Cortex of kidney (tissue), 1 donor: ENCODE measurements at places on chromosomes 1 and 21.

- no peak for DNase-seq
Measured at GRCh38 chr1:119947468-119947867, 51.2 kb upstream of the ADAM30 start.

DNA sequence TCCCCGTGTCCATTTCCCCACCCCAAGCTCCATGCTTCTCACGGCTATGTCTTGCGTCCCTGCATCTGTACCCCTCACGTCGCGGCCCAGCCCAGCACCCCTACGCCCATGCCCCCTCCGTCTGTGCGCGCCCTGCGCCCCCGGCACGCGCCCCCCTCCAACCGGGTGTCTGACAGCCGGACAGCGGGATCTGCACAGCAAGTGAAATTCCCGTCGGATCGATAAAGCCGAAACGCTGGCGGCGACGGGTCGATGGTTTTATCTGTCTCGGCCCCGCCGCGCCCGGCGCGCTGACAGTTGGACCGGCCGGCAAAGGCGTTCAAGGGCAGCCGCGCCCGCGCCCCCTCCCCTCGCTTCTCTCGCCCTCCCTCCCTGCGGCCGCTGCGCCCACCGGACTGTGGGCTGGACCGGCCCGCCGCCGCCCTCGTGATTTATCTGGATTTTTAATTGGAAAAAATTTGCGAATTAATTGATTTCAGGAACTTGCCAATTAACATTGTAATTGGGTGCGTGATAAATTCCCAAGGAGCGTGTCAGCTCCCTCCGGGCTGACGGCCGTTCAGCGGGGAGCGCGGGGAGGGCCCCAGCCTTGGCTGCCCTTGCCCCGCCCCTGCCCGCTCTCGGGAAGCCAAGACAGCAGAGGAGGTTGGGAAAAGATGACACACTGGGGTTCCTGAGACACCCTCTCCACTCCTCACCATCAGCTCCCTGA lies 57.1 kb downstream of the TMEM53 start:
- DNase-seq: no peak

- DNase-seq: no peak
Measured at GRCh38 chr1:19081218-19081893, 124.9 kb upstream of the IFFO2 start.

GRCh38 chr1:192867180-192867579 lies 58.3 kb downstream of the RGS2 start:
- DNase-seq: no peak

DNA sequence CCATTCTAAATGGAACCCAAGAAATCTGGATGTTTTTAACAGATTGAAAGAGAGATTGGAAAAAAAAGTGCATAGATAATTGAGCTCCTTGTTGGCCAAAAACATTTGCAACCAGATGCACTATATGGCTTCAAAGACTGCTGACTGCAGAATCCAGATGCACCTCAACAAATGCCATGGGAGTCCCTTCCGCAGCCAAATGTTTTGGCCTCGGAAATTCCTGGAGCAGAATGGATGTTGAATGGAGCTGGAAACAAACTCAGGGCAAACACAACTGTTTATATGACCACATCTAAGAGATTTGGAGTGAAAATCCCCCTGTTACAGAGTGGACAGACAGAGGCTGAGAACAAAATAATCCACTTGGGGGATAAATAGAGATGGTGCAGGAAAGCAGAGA lies 285.0 kb upstream of the NFIA start:
- no peak for DNase-seq

- DNase-seq: no peak
Measured at GRCh38 chr1:17304151-17304825, 3.7 kb upstream of the PADI4 start.

DNA sequence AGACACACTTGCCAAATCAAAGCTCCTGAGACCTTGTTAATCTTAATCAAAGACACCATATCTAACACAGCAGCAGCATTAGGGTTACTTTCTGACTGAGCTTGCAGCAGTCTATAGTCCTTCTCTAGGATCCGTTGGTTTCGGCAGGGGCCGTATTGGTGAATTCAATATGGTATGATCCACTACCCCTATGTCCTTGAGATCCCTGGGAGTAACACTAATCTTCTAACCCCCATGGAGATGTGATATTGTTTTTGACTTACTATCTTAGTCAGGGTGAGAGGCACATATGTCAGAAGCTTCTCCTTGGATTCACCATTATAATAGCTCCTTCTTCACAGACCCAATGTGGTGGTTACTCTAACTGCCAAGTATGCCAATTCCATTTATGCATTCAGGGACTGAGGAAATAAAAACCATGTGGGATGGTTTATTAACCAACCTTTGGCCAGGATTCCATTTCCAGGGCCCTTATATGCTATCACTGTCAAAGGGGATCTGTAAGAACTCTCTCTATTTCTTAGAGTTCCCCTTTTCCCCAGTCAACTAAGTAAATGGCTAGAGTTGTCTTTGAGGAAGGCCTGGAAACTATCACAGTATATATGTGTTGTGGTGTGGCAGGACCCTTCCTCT lies 673.6 kb upstream of the USP24 start:
- DNase-seq: no peak

GRCh38 chr1:18926315-18927081 lies 24.1 kb upstream of the ALDH4A1 start:
- no peak for DNase-seq

DNA sequence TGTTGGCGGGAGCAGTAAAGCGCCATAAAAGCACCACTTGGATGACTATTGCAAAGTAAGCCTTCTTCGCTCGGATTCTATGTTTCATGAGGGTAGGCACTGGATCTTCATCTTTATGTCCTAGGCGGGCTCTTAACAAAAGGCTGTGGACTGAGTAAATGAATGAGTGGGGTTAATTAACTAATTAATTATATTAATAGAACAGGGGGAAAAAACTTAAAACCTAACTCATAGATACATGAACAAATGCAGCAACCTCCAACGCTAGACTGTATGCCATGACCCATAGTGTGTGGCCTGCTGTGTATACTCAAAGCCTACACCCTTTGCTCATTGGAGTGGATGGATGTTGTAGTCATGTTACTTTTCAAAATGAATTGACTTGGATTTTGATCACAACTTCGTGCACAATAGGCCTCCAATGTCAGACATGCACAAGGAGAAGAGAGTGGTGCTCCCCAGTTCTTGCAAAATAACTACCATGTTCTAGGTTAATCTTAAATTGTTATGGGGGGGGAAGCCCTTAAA lies 417 bp upstream of the GFI1 start:
- DNase-seq: no peak

DNA sequence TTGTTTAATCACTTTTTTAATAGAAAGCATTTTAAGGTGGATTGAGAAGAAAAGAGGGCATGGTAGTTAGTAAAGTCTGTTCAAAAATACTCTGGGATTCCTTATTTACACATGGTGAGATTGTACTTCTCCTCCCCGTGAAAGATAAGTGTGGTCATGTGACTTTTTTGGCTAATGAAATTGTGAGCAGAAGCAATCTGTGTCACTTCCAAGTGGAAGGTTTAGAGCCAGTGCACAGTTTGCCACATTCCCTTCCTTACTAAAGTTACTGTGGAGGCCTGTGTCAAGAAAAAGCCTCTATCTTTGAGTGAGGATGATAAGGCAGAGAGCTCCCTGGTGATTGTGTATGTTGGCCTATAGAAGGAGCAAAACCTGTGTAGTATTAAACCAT lies 471.3 kb downstream of the OMA1 start:
- DNase-seq: no peak

- DNase-seq: no peak
Measured at GRCh38 chr1:76993036-76993435, 125.8 kb downstream of the ST6GALNAC5 start.

DNA sequence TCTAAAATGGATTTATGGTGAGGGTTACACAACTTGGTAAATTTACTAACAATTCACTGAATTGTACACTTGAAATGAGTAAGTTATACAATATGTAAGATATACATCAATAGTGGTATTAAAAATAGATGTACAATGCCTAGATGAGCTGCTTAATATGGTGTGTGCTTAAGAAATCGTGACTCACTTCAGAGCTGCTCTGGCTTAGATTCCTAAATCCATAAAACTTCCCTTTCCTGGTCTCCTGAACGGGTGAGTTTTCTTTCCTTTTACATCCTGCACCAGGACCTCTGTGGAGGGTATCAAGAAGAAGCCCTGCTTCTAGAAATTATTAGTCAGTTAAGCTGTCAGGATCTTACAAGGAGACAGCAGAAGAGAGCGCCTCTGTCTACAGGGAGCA lies 30.4 kb downstream of the H3-3A start:
- no peak for DNase-seq

GRCh38 chr1:79896140-79896539 lies 889.6 kb upstream of the ADGRL4 start:
- no peak for DNase-seq

- no peak for DNase-seq
Measured at GRCh38 chr1:209554761-209555611, 28.5 kb upstream of the CAMK1G start.

DNA sequence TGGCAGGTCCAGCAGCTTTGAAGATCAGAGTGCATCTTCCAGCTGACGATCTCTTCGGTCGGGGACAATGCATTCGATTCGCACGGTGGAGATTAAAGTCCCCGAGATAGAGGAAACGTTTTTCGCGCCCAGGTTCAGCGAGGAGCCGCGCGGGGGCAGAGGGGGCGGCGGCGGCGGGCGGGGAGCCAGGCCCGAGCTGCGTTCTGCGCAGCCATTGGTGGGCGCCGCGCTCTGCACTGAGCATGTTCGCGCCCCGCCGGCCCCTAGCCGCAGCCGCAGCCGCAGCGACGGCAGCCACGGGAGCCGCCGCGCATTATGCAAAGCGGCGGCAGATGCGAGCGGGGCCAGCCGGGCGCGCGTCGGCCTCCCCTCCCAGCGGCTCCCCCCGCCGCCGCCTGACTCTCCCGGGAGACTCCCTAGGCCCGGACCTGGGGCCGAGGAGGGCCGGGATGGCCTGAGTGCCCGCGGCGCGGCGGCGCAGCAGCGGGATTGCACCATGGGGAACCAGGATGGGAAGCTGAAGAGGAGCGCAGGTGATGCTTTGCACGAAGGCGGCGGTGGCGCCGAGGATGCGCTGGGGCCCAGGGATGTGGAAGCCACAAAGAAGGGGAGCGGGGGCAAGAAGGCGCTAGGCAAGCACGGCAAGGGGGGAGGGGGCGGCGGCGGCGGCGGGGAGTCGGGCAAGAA lies at the start of gene FMN2:
TSS of gene FMN2 (plus strand) at position 270 of the 687 bp plus-strand sequence. CDS start at position 497, 227 bp downstream.
- no peak for DNase-seq

DNA sequence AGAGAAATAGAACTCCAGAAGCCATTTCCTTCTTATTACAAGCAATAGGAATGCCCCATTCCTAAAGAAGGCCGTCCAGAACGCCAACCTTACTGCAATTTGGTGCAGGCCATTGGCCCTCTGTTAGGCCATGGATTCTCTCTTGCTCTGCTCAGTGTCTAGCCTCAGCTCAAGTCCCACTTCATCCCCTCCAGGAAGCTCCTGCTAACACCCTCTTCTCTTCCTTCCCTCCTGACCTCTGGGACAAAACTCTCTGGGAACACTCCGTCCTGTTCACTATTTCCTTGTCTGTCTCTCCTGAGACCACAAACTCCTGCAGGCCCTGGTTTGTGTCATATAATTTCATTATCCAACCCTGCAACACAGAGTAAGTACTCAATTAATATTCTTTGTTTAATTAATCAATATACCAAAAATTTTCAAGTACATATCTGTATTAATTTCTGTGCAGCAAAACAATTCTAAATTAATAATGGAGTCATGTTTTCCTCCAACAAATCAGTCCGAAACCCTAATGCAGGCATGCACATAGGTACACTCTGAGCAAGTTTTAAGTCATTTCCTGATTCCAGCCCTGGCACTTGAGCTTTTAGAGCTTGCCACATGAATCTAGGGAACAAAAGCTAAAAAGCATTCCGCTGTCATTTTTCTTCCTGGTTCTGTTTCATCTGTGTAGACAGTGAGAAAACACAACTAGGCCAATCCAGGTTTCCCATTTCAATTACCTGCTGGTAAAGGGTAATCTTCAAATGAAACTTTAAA lies 245.3 kb downstream of the SETD4 start:
- no peak for DNase-seq

DNA sequence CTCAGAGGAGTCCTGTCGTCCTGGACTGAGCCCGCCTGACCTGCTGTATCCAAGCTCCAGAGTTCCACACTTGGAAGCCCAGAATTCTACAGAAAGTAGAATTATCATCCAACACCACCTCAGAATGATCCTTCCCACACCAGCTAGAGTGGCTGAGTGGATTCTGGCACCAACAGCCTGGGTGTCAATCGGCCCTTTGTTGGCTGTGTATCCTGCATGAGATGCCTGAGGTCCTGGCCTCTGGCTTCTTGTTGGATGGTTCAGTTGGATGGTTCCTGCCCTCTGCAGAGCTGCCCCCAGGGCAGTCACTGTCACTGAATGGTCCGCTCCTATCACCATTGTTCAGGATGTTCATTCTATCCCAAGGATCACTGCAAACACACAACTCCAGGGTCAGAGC lies 49.8 kb downstream of the PGBD5 start:
- no peak for DNase-seq

DNA sequence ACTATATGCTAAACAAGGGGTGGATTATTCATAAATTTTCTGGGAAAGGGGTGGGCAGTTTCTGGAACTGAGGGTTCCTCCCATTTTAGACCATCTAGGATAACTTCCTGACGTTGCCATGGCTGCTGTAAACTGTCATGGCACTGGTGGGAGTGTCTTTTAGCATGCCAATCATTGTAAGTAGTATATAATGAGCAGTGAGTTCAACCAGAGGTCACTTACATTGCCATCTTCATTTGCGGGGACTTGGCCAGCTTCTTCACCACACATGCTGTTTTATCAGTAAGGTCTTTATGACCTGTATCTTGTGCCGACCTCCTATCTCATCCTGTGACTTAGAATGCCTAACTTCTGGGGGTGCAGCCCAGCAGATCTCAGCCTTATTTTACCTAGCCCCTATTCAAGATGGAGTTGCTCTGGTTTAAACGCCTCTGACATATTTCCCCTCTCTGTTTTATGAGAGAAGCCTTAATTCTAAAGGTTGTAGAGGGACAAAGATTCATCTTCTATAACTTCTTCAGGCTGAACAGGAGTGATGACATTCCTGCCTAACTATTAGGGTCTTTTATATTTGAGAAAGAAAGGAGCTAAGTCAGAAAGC lies 60.4 kb downstream of the DIP2A start:
- no peak for DNase-seq

- no peak for DNase-seq
Measured at GRCh38 chr1:53148123-53148522, 5.7 kb upstream of the SLC1A7 start.
